ENCODE measurements at places on chromosomes 6 and 20.
A peak's percentile ranks its signal among the peaks of the same experiment; 100 is the strongest.

DNA sequence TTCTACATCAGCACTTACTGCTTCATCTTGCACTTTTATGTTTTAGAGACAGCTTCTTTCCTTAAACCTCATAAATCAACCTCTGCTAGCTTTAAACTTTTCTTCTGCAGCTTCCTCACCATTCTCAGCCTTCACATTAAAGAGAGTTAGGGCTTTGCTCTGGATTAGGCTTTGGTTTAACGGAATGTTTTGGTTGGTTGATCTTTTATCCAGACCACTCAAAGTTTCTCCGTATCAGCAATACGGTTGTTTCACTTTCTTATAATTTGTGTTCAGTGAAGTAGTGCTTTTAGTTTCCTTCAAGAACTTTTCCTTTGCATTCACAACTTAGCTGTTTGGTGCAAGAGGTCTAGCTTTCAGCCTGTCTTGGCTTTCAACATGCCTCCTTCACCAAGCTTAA, 40.4 kb downstream of the DNAAF9 start:
- no peak for DNase-seq

GRCh38 chr6:3088968-3089367, 20.7 kb downstream of the RIPK1 start:
- peak; percentile 32 for DNase-seq

- DNase-seq, result no peak
These were observed 243.3 kb upstream of the GRIK2 start for GRCh38 chr6:101150226-101150625.

DNA sequence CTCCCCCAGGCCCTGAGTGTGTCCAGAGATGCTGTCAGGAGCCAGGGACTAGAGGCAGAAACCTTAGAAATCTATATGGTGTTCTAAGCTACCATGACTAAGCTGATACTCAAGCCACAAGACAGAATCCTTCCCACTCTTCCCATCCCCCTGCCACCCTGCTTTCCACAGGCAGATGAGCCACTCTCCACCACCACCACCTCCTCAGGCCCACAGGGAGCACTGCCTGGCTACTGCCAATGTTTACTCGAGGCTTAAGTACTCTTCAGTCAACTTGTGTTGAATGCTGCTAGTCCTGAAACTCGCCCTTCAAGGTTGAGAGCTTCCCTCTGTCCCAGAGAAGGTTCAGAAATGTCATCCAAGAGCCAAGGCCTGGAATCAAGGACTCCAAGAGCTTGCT, 56.2 kb downstream of the CENPW start:
- DNase-seq, result peak; percentile 2

- DNase-seq, result no peak
These were observed 155.2 kb downstream of the SCML4 start for GRCh38 chr6:107668743-107669474.

DNA sequence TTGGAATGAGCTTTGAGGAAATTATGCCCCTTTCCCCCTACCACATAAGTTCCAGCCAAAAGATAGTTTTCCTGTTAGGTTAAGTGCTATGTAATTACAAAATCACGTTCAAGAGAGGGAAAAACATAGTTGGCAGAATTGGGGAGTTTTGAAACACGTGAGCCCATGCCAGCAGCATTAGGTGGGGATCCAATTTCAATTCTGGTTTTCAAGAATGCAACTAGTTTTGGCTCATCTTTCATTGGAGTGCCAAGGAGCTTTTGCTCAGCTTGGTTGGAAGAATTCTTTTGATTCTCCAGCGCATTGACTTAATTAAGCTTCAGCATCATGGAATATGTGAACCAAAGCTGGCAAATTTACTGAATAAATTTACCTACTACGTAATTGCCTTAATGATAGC, 95.9 kb downstream of the SAMD5 start:
- no peak for DNase-seq

DNA sequence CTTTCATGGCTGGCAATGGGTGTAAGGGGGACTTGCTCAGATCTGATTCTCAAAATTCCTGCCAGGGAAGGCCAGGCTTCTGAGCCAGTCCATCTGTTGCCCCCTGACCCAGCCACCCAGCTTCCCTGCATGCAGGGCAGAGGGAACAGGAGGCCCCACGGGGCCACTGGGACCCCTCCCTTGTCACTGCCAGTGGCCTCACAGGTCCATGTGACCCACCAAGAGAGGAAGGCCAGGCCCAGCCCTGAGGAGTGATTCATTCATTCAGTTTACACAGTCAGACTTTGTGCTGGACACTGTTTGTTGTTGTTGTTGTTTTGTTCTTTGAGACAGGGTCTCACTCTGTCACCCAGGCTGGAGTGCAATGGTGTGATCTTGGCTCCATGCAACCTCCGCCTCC, 39.5 kb downstream of the UBE2V1 start:
- DNase-seq, result no peak

DNA sequence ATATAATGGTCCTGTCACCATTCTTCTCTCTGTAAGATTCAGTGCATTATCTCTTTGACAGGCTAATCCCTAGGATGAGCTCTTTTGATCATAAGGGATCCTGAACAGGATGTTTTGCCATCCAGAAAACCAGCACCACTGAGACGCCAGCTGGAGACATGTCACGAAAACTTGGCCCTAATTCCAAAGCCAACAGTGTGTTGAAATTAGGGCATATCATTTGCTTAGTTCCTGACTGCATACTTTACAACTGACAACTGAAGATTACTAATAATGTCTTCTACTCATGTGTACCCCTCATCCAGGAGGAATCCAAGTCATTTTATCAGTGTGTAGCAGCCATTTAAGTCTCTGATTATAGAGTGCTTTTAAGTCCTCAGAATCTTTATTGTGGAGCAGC, 243.6 kb downstream of the KCNQ5 start:
- DNase-seq, result peak; percentile 44

DNA sequence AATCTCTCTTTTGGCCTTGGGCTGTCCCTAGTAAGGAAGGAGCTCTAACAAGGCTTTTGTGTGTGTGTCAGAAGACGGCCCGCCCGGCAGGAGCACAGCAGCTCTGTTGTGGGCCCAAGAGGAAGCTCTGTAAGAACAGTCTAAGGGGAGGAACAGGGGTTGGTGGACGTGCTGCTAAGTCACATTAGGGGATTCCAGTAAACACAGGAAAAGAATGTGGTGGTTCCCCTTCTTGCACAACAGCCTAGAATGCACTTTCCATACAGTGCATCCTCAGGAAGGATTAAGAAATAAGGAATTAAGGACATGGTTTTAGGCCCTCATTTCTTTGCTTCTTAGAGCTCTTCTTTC, 114.5 kb downstream of the RNF144B start:
- DNase-seq, result peak; percentile 57

DNA sequence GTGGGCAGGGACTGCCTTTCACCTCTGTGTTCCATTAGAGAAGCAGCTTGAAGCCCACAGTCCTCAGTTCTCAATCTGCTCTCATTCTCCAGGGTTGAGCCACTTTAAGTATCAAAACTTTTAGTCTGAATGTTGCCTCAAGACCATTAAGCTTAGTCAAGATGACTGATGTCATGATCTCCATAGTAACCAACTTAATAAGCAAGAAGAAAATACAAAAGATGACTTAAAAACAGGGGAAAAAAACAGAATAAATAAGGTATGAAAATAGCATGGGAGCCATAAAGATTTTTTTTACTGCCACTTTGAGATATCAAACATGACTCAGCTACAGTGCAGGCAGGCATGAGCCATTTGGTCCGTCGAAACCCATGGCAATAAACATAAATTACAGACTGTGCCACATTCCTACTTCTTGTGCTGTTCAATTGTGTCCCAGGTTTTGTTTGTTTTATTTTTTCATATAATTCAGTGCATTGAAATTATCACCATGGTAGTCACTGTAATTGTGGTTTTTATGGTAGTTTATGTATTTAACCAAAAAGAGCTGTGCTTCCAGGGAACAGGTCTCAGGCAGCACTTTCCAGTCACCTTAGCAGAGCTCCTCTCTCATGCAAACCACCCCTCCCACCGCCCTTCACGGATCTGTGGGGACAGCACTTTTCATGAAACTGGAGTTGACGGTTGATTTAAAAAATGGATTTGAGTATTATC, 156.5 kb upstream of the INSM1 start:
- peak; percentile 56 for DNase-seq

DNA sequence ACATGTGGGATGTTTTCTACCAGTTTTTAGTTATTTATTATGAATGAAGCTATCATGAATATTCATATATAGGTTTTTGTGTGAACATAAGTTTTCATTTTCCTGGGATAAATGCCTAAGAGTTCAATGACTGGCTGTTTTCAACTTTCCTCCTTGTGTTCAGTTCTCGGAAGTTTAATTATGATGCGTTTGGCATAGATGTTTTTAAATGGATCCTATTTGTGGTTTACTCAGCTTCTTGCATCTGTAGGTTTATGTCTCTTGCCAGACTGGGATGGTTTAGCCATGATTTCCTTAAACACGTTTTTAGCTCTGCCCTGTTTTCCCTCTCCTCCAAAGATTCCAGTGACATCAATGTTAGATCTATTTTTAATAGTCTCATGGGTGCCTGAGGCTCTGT, 411.1 kb upstream of the CDH4 start:
- no peak for DNase-seq

GRCh38 chr6:116217069-116217468, 36.8 kb downstream of the TSPYL4 start:
- DNase-seq, result peak; percentile 65

- DNase-seq, result no peak
These were observed 133.0 kb upstream of the TRAF3IP2 start for GRCh38 chr6:111738631-111739030.

- peak; percentile 82 for DNase-seq
These were observed 178.4 kb downstream of the MRPL14 start for GRCh38 chr6:43948527-43949485.

GRCh38 chr20:3910853-3911252, 21.7 kb downstream of the PANK2 start:
- no peak for DNase-seq

GRCh38 chr20:11970243-11970836, 52.6 kb downstream of the BTBD3 start:
- DNase-seq, result no peak

DNA sequence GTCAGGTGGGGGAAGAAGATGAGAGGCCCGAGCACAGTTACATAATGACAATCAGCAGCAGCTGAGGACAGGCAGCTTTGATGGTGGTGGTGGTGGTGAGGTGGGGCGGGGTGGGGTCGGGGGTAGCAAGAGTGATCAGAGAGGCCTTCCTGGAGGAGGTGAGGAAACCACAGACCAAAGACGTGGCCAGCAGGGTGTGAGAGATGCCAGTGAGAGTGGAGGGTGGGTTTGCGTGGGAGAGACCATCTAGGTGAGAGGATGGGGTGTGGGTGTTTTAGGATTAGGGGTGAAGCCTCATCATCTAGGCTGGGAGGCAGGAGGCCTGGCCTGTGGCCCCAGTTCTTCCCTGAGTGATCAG, 76.0 kb upstream of the TOX2 start:
- no peak for DNase-seq

DNA sequence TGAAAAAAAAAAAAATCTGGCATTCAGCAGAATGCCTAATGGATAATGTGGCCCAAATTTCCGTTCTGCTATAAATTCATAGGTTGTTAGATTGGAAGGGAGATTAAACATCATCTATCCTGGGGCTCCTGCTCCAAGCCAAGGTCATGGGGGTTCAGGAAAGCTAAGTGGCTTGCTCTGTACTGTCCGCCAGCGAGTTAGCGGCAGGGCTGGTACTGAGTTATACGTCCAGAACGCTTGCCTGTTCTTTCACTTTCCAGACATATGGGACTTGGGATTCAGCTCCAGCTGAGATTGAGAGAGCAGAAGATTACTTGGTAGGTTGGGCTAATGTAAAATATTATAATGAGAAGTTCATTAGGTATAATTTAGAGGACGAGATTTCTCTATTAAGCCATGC, 858 bp downstream of the RWDD1 start:
- peak; percentile 36 for DNase-seq

DNA sequence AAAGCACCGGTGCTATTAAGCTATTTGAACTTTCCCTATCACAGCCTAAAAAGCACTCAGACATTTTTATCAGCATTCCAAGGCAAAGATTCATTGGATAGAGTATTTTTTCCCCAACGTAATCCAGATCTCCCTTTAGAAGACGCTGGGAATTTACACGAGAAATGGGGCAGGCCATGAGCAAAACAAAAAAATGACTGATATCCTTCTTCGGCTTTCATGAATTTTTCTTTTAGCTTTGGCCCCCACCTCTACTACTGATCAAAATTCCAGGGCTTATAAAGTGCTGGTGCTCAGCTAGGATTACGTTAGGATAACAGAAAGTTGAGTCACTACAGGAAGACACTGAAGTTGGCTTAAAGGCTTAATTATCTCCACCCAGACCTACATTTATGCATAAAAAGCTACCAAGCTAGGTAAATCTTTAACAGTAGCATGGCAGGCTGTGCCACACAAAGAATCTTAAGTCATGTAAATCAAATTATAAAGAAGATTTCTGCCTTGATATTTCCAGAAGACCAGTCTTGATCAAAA, 418.5 kb upstream of the BTBD3 start:
- DNase-seq, result peak; percentile 39

GRCh38 chr20:3510110-3510509, 39.3 kb downstream of the ATRN start:
- DNase-seq, result no peak

GRCh38 chr6:27777614-27778355, 134.4 kb downstream of the OR2B2 start:
- no peak for DNase-seq

DNA sequence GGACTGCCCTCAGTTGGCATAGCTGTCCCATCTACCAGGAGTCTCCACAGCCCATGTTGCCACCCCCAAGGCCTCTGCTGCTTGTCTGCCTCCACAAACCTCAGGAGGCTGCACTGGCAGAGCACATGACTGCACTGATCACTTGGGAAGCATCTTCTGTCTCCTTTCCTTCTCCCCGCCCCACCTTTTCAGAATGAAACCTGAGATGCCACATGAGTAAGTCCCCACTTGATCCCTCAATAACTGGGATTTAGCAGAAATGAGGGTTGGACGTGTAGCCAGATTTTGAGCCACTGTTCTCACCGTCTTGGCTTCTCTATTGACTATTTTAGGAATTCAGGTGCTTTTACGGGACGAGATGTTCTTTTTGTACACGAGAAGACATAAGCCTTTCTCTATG, 328.4 kb downstream of the CDC5L start:
- DNase-seq, result no peak

- DNase-seq, result no peak
These were observed 28.1 kb upstream of the ADTRP start for GRCh38 chr6:11806561-11807317.

DNA sequence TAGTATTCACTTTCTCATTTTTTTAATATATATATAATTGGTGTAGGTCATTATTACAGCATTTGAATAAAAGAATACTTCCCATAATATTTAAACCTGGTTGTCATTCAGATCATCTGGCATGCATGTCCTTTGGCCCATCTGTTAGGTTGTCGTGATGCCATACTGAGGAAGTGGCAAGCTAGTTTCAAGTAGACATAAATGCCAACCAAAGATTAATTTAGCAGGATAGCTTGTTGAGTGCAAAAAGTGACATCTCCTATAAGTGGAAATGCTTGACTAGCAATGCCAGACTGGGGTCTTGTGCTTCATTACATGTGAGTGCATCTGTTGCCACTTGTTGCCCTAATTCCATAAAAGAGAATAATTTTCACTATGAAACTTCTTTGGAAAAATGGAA, 1044.7 kb downstream of the GRIK2 start:
- no peak for DNase-seq

All from fibroblast of skin of back (primary cell).